Activated T-helper 1 cell treated with anti-CD3 and anti-CD28 coated beads, Interleukin-2, amount 50 U/mL, for 16 hours (primary cell): ENCODE measurements at places on chromosomes 7 and 10.
A peak's percentile ranks its signal among the peaks of the same experiment; 100 is the strongest.

DNA sequence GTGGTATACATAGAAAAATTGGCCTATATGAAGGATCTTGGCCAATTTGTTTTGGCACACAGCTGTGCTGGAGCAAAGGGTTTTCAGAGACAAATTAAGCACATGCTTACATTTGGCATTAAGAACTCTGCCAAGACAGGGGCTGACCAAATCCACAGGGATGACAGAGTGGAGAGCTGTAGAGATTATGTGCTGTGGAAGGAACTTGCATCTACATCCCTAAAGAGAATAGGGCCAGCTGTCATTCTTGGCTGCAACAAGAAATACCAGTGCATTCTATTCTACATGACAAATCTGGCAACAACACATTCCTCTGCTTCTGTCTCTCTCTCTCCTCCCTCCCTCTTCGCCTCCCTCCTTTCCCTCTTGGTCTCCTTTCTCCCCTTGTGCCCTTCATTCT is 75.6 kb downstream of the POM121L12 start:
- no peak for DNase-seq

DNA sequence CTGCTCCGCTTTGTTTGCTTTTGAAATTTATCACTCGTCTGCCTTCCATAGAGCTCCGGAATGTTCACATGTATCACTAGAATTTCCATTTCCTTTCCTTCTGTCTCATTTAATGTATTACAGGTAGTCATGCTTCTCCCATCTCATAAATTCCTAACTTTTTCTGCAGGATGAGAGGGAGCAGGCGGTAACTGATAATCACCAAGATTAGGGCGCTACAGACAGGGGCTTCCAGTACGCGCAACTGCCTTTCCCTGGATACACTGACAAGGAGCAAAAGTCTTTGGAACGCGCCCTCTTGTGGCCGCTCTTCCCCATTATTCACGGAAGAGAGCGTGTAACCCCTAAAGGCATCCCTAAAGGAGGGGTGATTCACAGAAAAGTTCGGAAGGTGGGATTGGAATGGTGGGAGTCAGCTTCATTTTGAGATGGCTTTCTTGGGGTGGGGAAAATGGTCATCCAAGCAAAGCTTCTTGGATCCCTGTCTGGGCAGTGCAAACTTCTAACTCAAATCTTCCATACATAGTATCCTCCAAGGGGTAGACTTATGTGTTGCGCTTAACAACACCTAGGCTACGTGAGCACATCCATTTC is 6.5 kb downstream of the INHBA start:
- no peak for DNase-seq

DNA sequence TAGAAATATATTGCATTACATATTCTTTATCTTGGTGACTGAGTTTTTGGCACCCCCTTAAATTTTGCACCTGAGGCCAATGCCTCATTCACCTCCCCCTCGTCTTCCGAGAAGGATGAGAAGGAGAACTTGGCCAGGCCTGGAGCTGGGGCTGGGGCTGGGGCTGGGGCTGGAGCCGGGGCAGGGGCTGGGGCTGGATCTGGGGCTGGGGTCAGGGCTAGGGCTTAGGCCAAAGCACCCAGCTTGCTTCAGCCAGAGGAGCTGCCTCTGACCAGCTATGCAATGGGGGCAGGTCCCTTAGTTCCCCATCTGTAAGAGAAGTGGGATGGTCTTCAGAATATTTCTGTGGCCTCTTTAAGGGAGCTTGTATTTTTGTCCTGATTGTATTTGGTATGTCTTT is 3.8 kb upstream of the PRKAG2 start:
- DNase-seq: no peak

DNA sequence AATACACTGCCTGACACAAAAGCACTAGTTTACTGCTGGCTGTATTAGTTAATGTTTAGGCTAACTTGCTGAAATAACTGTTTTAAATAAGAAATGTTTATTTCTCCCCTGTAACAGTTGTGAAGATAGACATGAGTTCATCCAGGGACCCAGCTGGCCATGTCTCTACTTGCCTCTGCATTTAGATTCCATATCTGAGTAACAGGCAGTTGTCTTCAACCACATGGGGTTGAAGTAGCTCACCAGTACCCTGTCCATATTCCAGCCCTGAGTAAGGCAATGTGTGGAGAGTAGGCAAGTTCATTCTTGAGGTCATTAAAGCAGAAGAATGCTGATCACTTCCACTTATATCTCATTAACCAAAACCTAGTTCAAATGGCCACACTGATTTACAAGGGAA is 31.1 kb upstream of the RSBN1L start:
- no peak for DNase-seq

GRCh38 chr7:151426441-151426903 is 13.5 kb downstream of the CRYGN start:
- no peak for DNase-seq

DNA sequence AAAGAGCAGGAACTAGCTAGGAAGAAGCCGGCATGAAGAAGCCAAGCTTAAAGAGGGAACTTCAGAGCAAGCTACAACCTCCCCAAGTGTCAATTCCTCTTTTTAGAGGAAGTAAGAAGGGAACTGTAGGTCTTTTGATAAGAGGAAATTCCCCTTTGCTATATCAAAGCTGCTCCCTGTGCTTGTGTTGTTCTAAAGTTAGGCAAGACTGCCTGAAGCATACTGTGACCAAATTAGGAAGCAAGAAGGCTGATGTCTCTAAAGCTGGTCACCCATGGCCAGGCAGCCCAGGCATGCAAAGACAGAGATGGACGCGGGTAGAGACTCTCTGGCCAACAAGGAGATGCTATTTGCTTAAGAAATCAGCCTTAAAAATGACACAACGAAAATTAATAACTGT is 87.9 kb downstream of the RNF216 start:
- DNase-seq: no peak

DNA sequence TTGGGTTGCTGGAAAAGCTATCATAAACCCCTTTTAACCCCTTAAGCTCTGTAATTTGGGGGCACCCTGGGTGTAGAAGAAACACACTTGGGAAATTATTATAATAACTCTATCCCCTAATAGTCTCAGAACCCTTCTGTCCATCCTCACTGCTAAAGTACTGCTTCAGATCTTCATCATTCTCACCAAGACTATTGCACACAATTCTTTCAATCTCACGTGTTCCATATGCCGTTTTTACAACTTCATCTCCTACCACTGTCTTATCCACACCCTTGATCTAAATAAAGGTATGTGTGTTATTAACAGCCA is 15.8 kb downstream of the ANKRD22 start:
- DNase-seq: no peak

DNA sequence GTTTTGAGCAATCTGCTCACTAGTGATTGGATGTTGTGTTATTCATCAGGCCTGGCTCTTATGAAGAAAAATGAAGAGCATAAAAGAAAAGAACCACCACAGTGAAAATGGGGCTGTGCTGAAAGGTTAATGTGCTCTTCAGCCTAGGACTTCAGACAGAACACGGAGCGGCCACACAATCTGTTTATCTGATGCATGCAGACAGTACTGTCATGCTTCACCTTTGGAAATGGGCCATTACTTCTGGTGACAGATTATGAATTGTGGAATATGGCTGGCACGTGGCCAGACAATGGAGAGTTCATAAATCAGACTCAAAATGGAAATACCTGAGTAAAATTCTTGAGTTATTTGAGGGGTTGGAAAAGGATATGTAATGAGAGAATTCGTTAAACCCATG is 86.0 kb upstream of the NOBOX start:
- DNase-seq: no peak

DNA sequence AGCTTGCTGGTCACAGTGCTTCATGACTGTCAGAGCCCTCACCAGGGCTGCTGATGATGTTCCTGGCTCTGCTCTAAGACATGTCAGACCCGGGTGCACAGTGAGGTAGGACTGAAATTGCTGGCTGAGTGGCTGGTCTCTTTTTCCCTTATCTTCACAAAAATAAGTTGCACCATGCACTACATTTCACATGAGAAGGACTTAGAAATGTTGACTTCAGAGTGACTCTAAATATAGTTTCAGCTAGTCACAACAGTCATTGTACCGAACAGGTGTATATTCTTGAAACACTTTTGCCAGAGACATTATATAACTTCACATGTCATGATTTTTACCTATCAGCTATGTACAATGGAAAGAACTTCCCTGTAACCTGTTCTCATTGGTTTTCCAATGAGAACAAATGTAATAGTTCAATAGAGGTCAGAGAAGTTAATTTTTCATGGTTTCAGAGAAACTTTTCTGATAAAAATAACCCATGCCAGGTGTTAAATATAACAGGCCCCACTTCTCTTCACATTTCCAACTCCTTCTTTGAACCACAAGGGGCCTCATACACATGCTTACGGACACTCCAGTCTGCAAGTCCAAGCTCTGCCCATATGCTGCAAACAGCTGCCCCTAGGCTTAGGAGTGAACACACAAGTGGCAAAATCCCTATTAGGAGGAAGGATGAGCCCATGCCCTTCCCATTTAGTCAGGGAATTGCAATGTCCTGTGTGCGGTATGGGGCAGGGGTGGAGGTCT is 115.6 kb downstream of the CDK6 start:
- DNase-seq: no peak

- no peak for DNase-seq
Measured at GRCh38 chr7:140685407-140686087, 11.0 kb upstream of the NDUFB2 start.

DNA sequence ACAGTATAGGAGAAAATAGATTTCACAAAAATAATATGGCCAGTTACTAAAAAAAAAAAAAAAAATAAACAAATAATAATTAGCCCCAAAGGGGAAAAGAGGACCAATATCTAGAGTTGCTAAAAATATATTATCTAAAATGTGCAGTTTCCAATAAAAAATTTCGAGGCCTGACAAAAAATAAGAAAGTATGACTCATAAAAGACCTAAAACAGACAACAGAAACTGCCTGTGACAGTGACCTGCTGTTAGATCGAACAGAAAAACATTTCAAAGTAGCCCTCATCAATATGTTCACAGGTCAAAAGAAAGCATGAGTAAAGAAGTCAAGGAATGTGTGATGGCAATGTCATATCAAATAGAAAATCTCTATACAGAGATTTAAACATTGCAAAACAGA is 11.8 kb upstream of the TSPAN12 start:
- DNase-seq: no peak

DNA sequence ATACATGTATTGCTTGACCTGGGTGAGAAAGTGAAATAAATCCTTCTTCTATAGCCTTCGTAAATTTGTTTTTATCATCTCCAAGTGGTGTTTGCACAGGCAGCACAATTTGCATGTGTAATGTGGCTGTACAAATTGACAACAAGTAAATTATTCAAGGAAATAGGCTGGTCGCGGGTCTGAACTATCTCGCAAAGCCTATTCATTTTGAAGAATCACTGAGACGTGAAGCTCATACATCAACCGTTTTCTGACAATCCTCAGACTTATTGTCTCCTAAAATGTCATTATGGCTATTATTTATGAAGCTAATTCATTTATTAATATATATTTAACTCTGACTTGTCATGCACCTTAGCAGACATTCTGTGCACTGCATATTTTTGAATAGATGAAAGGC is 16.2 kb upstream of the FAM204A start:
- no peak for DNase-seq

- no peak for DNase-seq
Measured at GRCh38 chr10:46560381-46560780, 3.9 kb upstream of the GPRIN2 start.

GRCh38 chr10:132319853-132320653 is 11.9 kb upstream of the LRRC27 start:
- no peak for DNase-seq

DNA sequence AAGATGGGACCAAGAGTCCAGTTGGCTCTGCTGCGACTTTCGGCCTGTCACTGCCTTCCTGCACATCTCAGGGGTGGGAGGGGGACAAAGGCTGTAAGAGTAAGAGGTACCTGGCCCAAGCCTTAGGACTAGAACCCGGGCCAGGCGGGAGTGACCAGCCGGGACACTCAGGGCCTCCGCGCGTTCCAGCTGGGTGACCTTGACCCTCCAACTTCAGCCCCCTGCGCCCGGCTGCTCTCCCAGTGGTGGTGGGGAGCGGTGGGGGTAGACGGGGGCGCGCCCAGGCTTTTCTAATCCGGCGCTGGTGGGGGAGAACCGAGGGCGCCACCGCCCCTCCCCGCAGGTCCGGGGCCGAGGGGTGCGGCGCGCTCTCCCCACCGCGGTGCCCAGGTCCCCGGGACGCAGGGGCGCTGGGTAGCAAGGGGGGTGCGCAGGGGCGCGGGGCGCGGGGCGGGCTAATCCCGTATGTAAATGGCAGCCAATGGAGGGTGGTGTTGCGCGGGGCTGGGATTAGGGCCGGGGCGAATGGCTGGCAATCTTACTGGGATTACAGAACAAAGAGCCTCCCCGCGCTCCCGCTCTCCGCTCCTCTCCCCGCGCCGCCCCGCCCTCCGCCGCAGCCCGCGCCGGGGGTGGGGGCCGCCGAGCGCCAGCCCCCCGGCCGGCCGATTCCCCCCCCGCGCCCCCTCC is at the start of gene GTF2IRD1:
Gene GTF2IRD1, plus strand, starts transcription at position 585 of the 690 bp plus-strand sequence. CDS start 54,175 bp downstream, outside the sequence.
- DNase-seq: peak; percentile 30

GRCh38 chr10:97234400-97234799 is 48.6 kb upstream of the SLIT1 start:
- no peak for DNase-seq

GRCh38 chr7:51349820-51350545 is 33.4 kb upstream of the COBL start:
- no peak for DNase-seq

- no peak for DNase-seq
Measured at GRCh38 chr10:80468806-80469421, 14.8 kb downstream of the TSPAN14 start.

- DNase-seq: no peak
Measured at GRCh38 chr10:4649886-4650508, 176.0 kb upstream of the AKR1E2 start.

DNA sequence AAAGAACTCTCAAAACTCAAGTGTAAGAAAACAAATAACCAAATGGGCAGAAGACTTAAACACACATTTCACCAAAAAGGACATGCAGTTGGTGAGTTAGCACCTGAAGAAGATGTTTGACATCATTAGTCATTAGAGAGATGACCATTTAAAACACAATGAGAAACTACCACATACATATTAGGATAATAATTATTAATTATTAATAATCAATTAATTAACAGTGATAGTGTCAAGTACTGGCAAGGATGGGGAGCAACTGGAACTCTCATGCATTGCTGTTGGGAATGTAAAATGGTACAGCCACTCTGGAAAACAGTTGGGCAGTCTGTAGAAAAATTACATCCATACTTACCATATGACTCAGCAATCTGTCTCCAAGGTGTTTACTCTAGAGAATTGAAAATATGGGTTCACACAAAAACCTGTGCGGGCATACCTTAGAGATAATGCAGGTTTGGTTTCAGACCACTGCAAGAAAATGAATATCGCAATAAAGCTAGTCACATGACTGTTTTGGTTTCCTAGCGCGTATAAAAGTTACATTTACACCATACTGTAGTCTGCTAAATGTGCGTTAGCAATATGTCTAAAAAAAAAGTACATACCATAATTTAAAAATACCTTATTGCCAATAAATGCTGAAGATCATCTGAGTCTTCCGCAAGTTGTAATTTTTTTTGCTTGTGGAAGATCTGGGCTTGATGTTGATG is 30.3 kb downstream of the ARID5B start:
- no peak for DNase-seq

GRCh38 chr7:129095258-129095657 is 40.3 kb upstream of the TNPO3 start:
- no peak for DNase-seq

GRCh38 chr7:41918597-41918996 is 215.7 kb upstream of the INHBA start:
- DNase-seq: no peak
